ENCODE measurements at places on chromosomes 4 and X.
A peak's percentile ranks its signal among the peaks of the same experiment; 100 is the strongest.

DNA sequence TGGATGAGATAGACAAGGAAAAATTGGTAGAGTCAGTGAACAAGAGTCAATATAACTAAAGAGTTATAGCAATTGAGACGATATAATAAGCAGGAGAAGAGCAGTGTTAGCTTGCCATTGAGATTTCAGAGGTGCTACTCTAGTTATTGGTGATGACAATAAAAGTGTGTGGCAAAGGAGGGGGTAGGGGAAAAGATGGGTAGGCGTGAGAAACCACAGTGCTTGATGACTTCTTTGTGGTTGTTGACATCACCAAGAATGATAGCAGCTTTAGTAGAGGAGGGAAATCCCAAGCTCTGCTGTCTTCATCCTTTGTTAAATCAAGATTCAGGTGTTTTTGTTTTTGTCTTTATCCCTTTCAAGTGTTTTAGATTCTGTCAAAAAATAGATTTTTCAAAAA, 179.9 kb upstream of the PPP3CA start:
- no peak for DNase-seq

GRCh38 chr4:118718511-118719170, 33.4 kb downstream of the METTL14 start:
- DNase-seq, result no peak

- DNase-seq, result peak; percentile 1
Observed at GRCh38 chr4:177455561-177455970, 13.3 kb upstream of the AGA start.

- DNase-seq, result no peak
Observed at GRCh38 chr4:24877868-24878635, 34.8 kb downstream of the CCDC149 start.

DNA sequence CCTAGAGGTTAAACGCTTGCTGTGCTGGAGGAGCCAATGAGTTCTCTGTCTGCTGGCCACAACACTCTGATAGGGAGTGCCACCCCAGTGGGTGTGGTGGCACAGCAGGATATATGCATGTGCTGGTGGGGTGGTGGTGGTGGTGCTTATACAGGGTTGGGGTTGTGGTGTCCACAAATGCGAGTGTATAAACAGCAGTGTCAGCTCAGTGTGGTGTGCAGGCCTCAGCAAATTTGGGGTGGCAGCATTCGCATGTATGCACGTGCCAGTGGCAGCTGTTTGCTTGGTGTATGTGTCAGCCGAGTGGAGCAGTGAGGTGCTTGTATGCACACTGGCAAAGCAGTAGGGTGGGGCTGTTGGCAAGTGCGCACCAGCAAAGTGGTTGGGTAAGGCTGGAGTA, 157.4 kb downstream of the FAM47A start:
- no peak for DNase-seq

GRCh38 chrX:133575501-133576136, 160.3 kb upstream of the GPC4 start:
- DNase-seq, result no peak

DNA sequence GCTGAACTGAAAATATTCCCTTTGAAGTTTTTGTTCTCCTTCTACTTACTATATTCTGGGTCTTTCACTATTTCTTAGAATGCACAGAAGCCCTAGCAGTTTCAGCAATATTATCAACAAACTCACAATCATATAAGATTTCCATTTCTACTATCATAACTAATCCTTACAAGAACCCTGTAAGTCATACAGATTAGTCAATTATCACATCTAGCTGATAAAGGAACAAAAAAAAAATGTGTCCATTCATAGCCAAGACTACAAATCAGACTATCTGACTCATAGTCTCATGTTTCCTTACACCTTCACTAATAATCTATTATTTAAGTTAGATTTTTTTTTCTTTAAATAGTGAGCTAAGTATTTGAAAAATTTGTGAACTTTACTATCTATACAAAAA, 72.5 kb downstream of the LRBA start:
- DNase-seq, result no peak

- DNase-seq, result no peak
Observed at GRCh38 chr4:22190855-22191254, 242.3 kb upstream of the KCNIP4 start.

- no peak for DNase-seq
Observed at GRCh38 chr4:113423631-113424030, 337.9 kb downstream of the CAMK2D start.

GRCh38 chr4:136858903-136859302, 673.4 kb downstream of the PCDH18 start:
- DNase-seq, result no peak

- peak; percentile 56 for DNase-seq
Observed at GRCh38 chr4:2071912-2072867, 13.1 kb downstream of the NAT8L start.

Measured in NCI-H345 (cell line).